ENCODE measurements at places on chromosomes 11 and 22. TPM values are rescaled to one million over a fixed set of nuclear protein-coding genes. Genes with fewer than 3 reads are reported as not detected.

GRCh38 chr11:5123802-5124521 lies 14.2 kb downstream of the OR52A5 start:
- no peaks in the 10 kb centered on the region for H3K27me3 ChIP-seq
- H3K4me3 ChIP-seq = no peak overlapping the region
- peak; percentile 6 for DNase-seq
- no peaks in the 10 kb centered on the region for H3K4me1 ChIP-seq
- no peak overlapping the region for H3K27ac ChIP-seq

PLCB3 gene
- total RNA-seq = 9.7 TPM

GRCh38 chr22:50141891-50142363 lies 28.6 kb upstream of the PANX2 start:
- peaks cover 4% of the 10 kb centered on the region for H3K27me3 ChIP-seq
- no peaks in the 10 kb centered on the region for H3K4me1 ChIP-seq
- H3K4me3 ChIP-seq = no peak overlapping the region
- no peak overlapping the region for H3K27ac ChIP-seq

MPST gene
- 148 TPM for total RNA-seq

DNA sequence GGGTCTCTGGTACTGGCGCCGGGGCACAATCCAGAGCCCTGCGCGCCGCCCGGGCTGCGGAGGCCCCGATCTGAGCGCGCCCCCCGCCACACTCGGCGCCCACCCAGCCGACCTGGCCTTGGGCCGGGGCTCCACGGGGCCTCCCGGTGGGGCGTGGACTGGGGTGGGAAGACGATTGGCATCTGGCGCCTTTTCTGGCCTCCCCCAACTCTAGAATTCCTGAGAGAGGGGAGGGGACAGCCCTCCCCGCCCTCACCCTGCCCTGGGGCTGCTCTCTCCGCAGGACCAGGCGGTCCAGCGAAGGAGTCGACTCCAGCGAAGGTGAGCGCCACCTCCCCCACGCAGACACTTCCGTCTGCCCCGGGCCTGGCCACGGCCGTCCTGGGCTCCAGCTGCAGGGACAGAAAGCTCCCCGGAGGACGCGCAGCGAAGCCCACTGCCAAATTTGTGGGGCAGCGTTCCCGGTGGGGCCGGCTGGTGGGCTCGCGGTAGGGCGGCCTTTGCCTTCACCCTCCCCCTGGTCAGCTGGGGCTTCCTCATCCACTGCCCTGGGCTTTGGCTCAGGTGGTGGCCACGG lies 593 bp downstream of the SSH3 start:
- no peaks in the 10 kb centered on the region for H3K36me3 ChIP-seq
- H3K4me3 ChIP-seq = peak overlapping the region; percentile 90
- H3K27ac ChIP-seq = peak overlapping the region; percentile 83
- peak; percentile 13 for DNase-seq
- peaks cover 25% of the 10 kb centered on the region for H3K4me1 ChIP-seq

GRCh38 chr11:112291191-112291590 lies 30.5 kb upstream of the PLET1 start:
- DNase-seq = no peak
- H3K27me3 ChIP-seq = no peaks in the 10 kb centered on the region
- no peak overlapping the region for H3K4me3 ChIP-seq
- no peaks in the 10 kb centered on the region for H3K36me3 ChIP-seq

DNA sequence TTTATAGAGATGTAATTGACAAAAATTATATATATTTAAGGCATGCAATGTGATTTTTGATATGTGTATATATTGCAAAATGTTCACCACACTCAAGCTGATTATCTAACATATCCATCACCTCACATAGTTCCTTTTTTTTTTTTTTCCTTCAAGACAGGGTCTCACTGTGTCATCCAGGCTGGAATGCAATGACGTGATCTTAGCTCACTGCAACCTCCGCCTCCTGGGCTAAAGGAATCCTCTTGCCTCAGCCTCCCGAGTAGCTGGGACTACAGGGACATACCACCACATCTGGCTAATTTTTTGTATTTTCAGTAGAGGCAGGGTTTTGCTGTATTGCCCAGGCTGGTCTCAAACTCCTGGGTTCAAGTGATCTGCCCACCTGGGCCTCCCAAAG lies 65.1 kb upstream of the SLC35C1 start:
- H3K27ac ChIP-seq = peak overlapping the region; percentile 85
- DNase-seq = no peak
- no peaks in the 10 kb centered on the region for H3K27me3 ChIP-seq
- no peaks in the 10 kb centered on the region for H3K36me3 ChIP-seq
- peak overlapping the region; percentile 48 for H3K4me3 ChIP-seq

All from gastrocnemius medialis (tissue), 4 donors.